Fibroblast of skin of right biceps (primary cell): ENCODE measurements at places on chromosomes 3 and 15.
A peak's percentile ranks its signal among the peaks of the same experiment; 100 is the strongest.

DNA sequence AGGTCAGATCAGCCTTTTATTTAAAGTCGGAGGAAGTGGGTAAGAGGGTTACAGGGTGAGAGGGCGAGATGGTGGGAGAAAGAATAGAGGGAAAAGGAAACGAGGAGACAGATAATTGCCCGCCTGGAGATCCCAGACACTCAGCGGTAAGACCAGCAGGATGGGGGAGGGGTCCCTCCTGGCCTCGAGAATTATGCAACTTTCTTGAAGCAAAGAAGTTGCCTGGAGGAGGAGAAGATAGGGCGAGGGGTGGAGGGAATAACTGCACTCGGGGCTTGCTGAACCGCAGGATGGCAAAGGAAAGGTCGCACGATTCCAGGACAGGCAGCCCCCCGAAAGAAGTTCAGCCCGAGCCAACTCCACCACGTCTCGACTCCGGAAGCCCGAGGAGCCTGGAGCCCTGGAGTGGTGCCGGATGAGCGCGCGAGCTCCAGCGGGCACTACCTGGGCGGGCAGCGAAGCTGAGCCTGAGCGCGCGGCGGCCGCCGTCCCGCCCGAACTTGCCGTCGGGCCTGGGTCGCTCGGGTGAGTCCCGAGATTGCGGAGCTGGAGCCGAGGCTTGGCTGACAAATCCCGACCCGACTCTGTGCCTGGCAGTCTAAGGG lies 402 bp downstream of the WWTR1 start:
- peak; percentile 76 for DNase-seq

DNA sequence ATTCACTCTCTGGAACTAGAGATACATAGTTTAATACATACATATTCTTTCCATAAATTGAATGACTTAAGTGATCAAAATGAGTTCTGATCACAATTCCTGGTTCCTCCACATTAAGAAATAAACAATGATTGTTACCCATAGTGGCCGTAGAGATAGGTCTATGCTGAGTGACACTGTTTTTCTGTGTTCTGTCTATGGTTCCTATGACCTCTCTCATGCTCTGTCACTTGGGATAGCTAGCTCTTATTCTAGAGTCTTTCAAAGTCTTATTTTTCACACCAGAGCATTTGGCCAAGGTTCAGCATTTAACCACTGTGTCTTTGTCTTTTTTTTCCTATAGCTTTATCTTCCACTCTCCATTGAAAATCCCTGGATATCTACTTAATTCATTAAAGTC lies 132.4 kb downstream of the GOLGA6L6 start:
- no peak for DNase-seq

DNA sequence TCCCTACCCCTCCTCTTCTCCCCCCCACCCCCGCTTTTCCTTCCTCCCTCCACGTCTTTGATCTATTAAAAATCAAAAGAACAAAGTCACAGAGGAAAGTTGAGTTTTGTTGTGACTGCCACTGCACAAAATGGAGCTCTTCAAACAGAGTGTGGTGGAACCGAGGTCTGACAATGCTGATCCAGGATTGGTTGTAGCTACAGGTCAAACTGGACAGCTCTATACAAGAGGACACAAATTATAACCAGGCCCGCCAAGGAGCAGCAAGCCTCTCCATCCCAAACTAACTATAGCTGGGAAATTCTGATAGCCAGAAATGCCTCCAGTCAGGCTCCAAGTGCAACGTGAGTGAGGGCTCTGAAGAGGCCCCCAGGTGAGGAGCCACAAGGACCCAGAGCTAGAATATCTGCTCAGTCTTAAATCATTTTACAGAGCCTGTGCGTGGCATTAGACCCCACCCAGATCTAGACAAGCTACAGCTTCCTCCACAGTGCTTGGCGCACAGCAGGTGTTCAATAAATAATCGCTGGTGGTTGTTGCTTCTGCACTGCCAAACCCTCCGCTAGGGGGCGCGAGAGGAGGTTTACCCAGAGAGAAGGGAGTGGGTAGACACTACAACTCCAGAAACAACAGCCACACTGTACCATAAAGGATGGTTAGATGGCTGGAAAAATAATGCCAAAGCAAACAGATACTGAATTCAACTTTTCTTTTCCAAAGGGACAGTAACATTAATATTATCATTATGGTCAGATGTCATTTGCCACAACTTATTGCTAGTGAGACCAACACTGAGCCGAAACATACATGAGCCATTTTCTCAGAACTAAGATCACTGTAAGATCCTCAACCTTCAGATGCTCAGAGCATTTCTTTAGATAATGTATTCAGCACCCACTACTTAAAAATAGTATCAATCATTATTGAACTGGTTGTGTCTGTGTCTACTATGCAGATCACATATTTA lies 44.6 kb downstream of the ZIC4 start:
- peak; percentile 36 for DNase-seq

DNA sequence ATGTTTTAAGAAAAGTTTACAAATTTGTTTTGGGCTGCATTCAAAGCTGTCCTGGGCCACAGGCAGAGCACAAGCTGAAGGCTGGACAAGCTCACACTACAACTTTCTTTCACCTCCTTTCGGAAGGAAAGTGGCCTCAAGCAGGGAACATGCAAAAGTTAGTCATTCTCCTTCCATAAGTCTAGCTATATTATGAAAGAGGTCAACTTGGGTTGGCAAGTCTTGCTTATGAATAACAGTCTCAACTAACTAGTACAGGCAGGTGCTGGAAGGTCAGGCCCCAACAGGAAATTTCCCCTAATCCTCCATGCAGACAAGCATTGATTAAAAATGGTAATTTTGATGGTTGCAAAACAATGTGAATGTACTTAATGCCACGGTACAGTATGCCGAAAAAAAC lies 69.4 kb downstream of the OSBPL10 start:
- no peak for DNase-seq

DNA sequence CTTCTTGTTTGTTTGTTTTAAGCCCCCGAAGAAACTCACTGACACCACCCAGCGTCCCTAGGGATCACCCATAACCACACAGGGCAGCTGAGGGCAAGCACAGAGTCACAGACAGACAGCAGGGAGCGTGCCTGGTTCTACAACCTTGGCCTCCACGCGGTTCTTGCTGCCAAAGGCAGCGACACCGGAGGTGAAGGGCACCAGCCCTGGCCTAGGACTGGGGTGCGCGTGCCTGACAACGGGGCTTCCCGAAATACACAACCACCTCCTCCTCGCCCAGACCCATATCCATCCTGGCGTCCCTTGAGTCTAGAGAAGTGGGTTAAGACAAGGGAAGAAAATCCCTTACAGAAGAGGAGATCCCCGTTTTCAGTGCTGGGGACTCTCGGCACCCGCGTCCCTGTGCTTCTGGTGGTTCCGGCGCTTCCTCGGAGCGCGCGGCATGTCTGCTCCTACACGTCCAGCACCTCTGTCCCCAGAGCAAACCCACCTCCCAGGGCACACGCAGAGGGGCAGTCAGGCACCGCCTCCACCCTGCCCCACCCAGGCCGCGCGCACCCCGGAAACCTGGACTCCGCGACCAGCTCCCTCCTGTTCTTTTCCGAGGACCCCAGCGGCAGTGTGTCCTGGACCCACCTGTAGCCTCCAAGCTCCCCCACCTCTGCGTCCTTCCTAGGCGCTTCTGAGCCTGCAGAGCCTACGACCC lies 911 bp downstream of the RFTN1 start:
- DNase-seq = peak; percentile 14

DNA sequence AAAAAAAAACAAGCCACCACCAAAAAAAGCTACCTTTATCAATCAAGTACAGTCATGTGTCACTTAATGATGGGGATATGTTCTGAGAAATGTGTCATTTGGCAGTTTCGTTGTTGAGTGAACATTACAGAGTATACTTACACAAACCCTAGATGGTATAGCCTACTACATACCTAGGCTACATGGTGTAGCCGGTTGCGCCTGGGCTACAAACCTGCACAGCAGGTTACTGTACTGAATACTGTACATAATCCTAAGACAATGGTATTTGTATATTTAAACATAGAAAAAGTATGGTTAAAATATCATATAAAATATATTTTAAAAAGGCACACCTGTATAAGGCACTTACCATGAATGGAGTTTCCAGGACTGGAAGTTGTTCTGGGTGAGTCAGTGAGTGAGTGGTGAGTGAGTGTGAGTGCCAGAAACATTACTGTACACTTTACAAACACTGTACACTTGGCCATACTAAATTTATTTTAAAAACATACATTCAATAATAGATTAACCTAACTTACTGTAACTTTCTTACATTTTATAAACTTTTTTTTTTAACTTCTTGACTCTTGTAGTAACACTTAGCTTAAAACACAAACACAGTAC lies 25.9 kb upstream of the JMJD7 start:
- DNase-seq = peak; percentile 56

DNA sequence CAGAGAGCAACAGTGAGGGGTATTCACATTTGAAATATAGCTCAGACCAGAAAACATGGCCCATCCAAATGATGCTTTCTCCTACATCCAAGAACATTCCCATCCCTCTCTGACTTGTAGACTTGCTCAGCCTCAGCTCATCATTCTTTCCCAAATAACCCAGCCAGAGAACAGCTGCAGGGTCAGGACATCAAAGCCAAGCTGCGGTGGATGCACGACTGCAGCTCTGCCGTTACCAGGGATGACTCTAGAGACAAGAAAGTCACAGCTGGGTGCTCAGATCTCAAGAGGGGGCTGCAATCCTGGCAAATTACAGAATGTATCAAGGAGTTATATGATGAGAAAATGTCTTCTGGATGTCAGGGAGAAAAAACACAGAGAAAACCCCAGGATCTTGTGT lies 944.3 kb downstream of the NTRK3 start:
- DNase-seq = no peak

DNA sequence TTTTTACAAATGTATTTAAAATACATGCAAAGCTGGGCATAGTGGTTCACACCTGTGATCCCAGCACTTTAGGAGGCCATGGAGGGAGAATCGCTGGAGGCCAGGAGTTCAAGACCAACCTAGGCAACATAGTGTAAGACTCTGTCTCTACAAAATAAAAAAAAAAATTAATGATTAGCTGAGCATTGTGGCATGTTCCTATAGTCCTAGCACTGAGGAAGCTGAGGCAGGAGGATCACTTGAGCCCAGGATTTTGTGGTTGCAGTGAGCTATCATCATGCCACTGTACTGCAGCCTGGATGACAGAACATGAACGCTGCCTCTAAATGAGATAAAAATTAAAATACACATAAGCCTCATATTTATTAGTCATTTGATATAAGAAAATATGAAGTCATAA lies 142.8 kb downstream of the TCF12 start:
- DNase-seq = no peak

- DNase-seq = no peak
These were observed 29.8 kb upstream of the SLC25A36 start for GRCh38 chr3:140911822-140912221.

DNA sequence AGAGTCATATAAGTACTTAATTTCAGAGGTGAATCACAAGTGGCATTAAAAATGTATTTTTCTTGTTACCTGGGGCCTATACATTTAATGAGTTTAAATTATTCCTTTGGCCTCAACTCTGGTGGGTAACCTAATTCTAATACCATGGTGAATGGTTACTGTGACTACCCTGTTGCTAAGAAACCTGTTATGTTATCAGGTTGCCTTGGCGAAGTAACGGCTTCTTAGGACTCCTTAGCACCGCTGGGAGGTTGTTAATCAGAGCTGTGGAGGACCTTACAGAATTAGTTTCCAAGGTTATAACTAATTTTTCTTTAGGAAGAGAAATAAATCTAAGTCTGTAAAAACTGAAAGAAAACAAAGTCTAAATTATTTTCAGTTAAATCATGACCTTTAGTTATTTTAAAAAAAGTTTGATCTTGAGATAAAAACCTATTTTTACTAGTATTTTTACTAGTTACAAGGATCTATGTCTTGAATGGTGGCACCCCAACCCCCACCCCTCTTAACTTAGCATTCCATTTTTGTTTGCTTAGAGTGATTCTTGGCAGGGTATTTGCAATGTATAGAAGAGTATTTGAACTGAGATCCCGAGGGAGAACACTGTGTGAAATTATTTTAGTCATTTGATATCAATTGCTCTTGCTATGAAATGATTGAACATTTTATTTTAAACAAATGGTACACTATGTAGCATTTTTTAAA lies 155.5 kb downstream of the FNDC3B start:
- peak; percentile 66 for DNase-seq

DNA sequence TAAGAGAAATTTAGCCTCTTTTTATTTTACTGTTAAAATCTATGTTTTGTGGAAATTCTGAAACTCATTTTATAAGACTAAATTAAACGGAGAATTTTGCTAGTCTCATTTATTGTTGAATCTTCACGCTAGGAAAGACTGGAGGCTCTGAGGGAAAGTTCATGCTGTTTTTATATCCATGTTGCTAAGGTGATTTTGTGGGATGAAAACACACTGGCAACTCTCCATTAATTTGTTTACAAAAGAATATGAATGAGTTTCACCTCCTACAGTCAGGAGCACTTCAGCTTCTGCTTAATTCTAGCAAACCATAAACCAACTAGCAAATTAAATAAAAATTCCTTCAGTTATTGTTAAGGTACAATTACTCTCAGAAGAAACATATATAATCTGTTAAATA lies 195.4 kb downstream of the RAP2B start:
- no peak for DNase-seq

GRCh38 chr3:37554364-37554763 lies 307.3 kb upstream of the CTDSPL start:
- no peak for DNase-seq

DNA sequence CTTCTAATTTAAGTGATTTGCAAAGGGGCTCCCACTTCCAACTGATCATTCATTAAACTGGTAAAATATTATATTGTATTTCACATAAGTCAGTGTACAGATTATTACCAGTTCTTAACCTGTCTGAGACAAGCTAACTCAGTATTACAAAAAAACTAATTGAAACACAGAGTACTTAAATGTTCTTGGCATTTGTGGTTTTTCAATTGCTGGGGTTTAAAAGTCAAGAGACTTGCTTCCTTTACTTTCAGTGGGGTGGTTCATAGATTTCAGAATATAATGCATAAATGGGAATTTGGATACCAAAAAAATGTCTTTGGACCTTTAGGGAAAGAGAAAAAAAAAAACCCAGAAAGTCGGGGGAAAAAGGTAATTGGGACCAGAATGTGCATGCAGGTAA lies 85.0 kb downstream of the ATP10A start:
- no peak for DNase-seq

DNA sequence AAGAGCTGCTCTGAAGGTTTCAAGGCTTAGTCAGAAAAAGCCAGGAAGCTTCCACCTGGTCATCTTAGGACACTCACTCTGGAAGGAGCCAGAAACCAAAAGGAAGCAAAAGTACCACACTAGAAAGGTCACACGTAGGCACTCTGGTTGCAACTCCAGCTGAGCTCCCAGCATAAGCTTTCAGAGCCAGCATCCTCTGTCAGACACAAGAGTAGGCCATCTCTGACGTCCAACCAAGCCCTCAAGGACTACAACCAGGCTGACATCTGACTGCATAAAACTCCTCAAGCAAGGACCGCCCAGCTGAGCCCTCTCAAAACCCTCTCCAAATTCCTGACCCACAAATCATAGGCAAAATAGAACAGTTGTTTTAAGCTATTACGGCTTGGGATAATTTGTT lies 12.8 kb downstream of the SH3BP5 start:
- DNase-seq = peak; percentile 82

DNA sequence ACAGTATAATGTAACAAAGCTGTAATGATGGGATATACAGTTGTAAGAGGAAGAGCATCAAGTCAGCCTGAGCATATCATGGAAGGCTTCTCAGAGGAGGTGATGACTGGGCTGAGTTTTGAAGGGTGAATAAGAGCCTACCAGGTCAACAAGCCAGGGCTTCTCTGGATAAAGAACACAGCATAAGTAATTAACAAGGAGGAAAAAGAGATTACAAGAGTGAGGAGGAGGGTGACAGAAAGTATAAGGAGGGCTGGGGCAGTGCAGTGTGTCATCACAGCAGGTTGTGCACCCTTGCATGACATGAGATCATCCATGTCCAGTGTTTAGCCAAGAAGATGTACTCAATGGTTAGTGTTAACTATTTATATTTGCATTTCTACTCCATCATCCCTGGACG lies 16.9 kb upstream of the SPATA12 start:
- DNase-seq = no peak
